ENCODE measurements at places on chromosomes 5 and 9. TPM values are rescaled to one million over a fixed set of nuclear protein-coding genes. Genes with fewer than 3 reads are reported as not detected.
A peak's percentile ranks its signal among the peaks of the same experiment; 100 is the strongest.

- no peak for DNase-seq
Observed at GRCh38 chr5:92907938-92908606, 672.9 kb downstream of the NR2F1-AS1 start.

GRCh38 chr5:181160152-181160754 is 12.9 kb downstream of the OR2V2 start:
- DNase-seq: peak; percentile 56

GRCh38 chr5:73687357-73687756 is 61.4 kb downstream of the ARHGEF28 start:
- no peak for DNase-seq

DNA sequence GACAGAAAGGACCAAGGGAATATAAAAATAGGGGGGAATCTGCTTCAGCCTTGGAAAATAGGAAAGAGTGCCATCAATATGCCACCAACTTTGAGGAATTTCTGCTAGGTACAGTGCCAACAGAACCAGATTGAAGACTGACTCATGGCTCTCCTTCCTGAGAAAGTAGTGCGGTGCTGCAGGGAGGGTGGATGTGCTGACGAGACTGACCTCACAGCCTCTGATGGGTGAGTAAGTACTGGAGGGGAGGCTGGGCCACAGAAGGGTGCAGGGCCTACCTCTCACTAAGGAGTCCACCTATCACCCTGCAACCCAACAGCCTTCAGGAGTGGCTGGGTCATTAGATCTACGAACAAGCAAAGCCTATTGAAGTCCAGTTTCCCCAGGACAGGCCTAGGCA is 187.6 kb downstream of the GABBR2 start:
- no peak for DNase-seq

- DNase-seq: no peak
Observed at GRCh38 chr9:77841739-77842386, 189.7 kb downstream of the GNAQ start.

GRCh38 chr5:40041452-40041851 is 616.7 kb upstream of the DAB2 start:
- no peak for DNase-seq

DNA sequence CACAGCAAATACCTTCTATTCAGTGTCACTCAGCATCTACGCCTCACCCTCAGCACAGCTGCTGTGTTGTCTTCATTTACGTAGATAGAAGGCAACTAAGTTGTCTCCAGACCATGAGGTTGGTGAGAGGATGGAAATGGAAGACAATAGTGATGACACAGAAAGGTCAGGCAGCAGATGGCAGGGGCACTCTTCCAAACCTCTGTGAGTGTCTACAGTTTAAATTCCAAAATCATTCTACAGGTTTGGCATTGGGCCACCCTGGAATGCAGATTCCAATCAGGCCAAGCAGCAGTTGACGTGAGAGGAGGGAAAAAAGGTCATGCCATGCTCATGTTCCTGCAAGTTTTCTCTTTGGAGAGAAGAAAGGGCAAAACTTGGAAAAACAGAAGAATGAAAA is 68.7 kb upstream of the ADAMTSL1 start:
- DNase-seq: no peak

DNA sequence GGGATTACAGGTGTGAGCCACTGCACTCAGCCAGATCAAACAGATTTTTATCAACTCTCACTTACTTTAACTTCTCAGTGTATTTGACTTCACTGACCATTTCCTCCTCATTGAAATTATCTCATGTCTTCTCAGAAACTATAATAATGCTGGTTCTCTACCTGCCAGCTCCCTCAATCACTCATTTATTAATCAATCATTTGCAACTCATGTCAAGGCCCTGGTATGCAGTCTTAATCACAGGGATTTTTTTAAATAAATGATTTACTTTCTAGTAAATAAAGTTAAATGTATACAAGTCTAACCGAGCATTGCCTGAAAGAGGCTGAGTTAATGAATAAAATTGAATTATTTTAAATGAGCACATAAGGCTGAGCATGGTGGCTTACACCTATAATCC is 63.3 kb downstream of the PLPP1 start:
- DNase-seq: no peak

DNA sequence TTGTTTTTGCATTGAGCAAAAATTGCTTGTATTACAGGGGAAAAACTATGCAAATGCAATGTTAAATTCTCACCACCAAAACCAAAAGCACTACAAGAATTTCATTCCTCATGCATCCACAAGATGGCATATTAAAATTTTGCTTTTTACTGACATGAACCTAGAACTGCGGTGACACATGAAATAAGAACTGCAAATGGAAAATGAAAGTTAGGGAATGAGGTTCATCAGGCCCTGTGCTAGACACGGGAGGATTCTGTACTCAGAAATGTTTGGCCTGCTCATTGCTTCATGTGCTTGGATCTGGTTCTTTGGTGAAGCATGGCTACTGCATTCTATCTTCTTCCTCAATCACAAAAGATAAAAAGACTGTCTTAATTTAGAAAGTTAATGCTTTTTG is 9.1 kb upstream of the RFK start:
- DNase-seq: no peak

- no peak for DNase-seq
Observed at GRCh38 chr5:176803943-176804498, 6.3 kb upstream of the UNC5A start.

GRCh38 chr9:88835038-88835466 is 156.2 kb upstream of the S1PR3 start:
- DNase-seq: no peak

DNA sequence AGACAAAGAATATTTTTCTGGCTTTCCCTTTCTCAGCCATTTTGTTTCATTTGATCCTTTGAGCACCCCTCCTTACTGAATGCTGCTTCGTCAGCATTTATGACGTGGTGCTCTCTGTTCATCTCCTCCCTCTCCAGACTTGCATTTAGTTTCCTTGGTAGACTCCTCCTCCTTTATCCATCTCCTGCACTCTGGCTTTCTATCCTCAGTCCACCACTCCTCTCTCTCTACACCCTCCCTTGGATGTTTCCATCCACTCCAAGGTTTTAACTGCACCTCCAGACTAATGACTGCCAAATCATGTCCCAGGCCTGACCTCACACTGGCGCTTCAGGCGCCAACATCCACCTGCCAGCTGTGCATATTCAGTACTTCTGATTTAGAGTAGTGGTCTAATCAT is 245.4 kb downstream of the RAB3C start:
- no peak for DNase-seq

DNA sequence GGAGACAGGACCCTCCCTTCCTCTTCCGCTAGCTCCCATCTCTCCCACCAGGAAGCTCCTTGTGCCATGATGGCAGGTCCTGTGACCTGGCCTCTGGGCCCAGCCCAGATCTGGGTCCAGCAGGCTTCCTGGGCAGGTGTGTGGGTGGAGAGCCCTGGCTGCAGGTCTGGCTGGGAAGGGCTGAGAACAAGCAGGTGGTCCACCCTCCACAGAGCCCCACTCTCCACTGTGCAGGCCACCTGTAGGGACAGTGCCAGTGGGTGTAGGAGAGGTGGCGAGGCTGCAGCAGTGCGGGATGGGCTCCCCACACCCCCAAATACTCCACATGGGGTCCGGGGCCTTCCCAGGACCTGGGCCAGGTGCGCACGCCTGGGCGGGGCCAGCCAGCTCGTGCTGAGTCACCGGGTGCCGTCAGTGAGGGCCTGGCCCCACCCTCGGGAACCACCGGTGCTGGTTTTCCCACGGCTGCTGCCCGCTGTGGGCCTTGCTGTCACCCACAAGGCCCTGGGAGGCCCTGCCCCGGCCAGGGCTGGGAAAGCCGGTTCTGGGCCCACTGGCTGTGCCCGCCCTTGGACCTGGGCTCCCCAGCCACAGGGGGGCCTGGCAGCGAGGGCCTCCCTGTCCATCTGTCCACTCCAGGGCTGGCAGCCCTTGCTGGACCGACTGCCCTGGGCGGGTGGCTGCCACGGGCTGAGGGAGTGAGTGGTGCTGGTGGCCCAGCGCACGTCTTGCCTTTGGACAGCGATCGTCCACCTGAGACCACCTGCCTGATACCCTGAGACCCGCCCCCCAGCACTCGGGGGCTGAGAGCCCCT is 9.3 kb upstream of the NRARP start:
- DNase-seq: no peak

LTC4S gene
- 4.0 TPM for total RNA-seq

HMCN2 gene
- 3.6 TPM for total RNA-seq

ALDH1A1 gene
- 41.8 TPM for total RNA-seq

NTNG2 gene
- total RNA-seq: 0.52 TPM

DNAJC25 gene
- 5.6 TPM for total RNA-seq

CKS2 gene
- 3.6 TPM for total RNA-seq

SH3TC2 gene
- total RNA-seq: 1.1 TPM

PHF24 gene
- 0.11 TPM for total RNA-seq

PAEP gene
- not detected for total RNA-seq

ZNF354C gene
- total RNA-seq: 2.4 TPM

ADGRV1 gene
- 0.06 TPM for total RNA-seq

Measured in psoas muscle (tissue), 8 donors.